ENCODE measurements at places on chromosomes 4 and X.

GRCh38 chrX:118773782-118774181 lies 46.4 kb downstream of the IL13RA1 start:
- no peak for DNase-seq

GRCh38 chr4:71538528-71538927 lies 199.7 kb downstream of the SLC4A4 start:
- no peak for DNase-seq

DNA sequence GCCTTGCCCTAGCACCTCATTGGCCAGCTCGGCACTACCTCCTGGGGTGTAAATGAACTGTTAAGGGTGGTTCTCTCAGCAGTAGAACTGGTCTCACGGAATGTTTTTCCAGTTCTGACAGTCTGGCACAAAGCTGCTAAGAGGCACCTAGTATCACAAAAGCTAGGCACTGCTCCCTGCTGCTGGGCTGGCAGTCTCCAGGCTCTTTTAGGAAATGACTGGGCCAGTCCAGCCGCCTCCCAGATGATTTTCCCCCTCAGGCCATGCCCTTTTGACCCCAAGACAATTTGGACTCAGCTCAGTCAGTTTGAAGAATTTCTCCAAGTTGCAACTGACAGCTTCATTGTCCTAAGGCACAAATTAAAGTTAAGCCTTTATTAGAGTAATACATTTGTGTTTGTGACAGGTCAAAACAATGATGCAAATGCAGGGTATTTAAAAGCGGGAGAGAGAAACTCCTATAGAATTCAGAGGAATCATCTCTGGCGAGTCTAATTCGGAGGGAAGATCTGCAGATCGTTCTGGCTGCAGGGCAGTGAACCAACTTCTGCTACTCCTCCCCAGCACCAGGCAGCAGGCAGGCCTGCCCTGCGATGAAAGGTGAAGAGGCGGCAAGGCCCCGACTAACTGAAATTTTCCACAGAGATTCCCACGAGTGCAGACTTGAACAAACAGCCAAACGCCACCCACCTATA lies 7.9 kb downstream of the FRMD7 start:
- DNase-seq = no peak

DNA sequence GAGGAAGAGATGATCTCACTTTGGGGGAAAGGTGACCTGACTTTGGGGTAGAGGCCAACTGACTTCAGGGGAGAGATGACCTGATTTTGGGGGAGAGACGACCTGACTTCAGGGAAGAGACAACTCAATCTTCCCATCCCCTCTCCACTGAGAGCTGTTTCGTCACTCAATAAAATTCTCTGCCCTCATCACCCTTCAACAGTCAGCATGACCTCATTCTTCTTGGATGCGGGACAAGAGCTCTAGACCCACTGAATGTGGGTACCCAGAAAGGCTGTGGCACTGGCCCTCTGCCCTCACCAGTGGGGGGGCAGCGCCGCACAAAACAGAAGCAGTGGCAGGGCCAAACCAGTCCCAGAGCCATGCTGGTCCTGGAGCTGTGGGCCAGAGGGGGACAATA lies 34.6 kb downstream of the ATXN3L start:
- no peak for DNase-seq

- no peak for DNase-seq
Observed at GRCh38 chr4:174213731-174214100, 69.8 kb downstream of the FBXO8 start.

DNA sequence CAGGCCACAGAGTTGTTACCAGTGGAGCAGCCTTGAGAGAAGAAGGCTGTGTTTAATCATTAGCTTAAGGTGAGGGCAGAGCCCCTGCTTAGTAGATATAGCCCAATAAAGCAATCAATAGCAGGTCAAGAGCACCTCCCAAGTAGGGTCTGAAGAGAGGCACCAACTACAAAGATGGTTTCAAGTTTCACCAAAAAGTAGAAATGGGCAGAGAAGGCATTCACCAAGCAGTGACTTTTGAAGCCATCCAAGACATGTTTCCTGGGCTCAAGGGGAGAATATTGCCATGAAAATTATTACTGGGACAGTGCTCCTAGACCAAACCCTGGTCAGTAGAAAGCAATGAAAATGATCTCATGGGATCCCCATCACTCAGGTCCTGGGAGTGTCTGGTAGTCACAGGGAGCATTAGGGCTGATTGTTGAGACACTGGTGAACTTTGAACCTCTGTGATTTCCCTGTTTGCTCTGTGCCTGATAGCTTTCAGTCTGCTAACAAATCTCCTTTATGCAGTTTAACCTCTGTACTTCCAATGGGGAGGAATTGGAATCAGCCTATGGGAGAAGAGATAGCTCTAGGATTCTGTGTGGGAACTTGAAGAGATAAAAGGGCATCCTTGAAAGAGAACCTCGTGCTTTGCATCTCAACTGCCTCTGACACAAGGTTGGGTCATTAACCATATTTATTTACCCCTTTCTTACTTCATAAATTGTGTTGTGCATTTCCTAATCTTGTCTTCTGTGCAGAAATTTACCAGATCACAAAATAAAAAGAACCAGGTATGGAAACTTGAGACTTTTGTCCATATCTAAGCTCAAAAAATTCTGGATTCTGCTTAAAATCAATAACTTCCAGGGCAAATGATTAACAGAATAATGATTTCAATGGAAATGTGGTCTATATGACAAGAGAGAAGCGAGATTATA lies 9.3 kb upstream of the OTC start:
- no peak for DNase-seq

GRCh38 chr4:1072830-1073446 lies 40.4 kb downstream of the RNF212 start:
- DNase-seq = peak; percentile 93

DNA sequence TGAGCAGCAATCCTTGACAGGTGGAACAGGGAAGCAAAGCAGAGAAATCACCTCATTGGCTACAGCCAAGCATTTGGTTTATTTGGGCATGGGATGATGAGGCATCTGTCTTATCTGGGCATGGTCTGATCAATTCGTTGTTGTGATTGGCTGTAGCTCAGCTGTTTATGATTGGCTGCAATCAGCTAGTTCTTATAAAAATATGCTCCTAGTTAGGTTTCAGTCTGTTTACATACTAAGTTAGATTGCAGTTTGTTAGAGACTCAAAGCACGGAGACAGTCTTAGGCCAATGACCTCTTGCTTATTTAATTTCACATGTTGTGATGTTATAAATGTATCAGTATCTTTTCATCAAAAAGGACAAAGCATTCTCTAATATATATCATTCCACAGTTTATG lies 312.0 kb downstream of the PDGFC start:
- no peak for DNase-seq

DNA sequence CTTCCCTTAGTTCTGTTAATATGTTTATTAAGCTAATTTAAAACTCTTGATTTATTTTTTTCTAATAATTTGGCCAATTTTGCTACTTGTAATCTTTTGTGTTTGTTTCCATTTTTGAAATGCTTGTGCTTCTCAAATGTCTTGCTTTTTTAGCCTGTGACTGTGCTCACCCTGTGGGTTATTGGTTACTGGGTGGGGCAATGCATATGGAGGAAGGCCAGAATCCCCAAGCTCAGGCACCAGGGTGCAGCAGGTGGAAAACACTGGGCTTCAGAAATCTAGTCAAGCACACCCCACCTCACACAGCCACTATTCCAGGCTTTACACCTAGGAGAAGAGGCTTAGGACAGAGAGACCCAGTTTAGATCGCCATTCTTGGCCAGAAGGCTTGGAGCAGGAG lies 33.1 kb downstream of the ETNPPL start:
- DNase-seq = no peak

DNA sequence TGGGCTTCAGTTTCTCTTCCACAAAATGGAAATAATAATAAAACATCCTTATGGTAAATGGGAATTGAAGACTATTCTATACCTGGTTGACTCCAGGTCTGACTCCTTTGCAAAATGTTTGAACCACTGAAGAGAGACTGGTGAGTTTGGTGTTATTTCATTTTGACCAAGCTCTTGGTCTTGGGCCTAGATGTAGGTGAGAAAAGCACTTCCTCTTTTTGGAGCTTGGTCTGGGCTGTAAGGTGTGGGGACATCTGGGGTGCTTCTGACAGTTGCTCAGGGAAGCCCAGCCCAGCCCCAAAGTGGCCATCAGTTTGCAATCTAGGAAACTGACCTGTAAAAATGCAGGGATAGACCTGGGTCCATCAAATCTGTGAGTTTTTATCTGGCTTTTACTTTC lies 26.8 kb upstream of the SOD3 start:
- no peak for DNase-seq

GRCh38 chrX:7698248-7698647 lies 144.7 kb upstream of the VCX start:
- DNase-seq = no peak

- no peak for DNase-seq
Observed at GRCh38 chr4:175453456-175453855, 358.6 kb downstream of the GPM6A start.

All from osteoblast (primary cell).